ENCODE measurements at places on chromosomes 1 and 21.

DNA sequence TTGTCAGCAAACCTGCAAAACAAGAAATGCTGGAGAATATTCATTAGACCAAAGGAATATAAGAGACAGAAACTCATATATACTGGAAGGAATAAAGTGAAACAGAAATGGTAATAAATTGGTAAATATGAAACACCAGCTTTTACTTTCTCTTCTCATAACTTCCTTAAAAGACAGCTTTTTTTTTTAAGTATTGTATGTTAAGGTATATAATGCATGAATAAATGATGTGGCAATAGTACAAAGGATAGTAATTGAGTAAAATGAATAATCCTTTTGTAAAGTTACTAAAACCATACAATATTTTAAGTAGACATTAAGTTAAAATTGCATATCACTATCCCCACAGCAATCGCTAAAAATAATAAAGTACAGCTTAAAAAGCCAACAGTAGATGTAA is 64.8 kb downstream of the TRIM33 start:
- DNase-seq, result no peak

- no peak for DNase-seq
Measured at GRCh38 chr1:62295921-62296491, 23.2 kb downstream of the KANK4 start.

DNA sequence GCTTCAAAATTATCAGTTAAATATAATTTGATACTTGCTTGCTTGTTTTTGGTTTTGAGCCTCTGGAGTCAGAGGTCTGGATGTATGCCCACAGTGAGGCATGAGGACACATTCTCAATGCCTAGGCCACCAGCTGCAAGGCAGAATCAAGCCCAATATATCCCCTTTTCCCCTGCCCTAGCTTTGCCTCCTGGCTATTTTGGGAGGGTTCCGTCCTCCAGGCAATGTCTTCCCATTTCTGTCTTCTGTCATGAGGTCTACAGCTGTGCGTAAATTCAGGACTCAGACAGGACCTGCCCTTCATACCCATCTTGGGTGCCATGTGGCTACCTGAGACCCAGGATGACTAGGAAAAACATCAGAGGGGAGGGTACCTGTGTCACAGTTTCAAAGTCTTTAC is 19.2 kb downstream of the NRDC start:
- DNase-seq, result no peak

DNA sequence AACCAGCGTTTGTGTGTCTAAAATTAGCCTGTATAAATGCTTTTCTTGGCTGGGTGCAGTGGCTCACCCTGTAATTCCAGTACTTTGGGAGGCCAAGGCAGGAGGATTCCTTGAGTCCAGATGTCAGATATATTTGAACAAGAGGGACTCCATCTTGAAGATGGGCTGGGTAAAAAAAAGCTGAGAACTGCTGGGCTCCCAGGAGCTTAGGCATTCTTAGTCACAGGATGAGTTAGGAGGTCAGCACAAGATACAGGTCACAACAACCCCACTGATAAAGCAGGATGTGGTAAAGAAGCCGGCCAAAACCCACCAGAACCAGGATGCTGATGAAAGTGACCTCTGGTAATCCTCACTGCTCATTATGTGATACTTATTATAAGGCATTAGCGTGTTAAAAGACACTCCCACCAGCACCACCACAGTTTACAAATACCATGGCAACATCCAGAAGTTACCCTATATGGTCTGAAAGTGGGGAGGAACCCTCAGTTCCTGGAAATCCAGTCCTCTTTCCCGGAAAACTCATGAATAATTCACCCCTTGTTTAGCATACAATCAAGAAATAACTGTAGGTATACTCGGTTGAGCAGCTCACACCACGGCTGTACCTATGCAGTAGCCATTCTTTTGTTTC is 36.2 kb upstream of the ZNF496 start:
- DNase-seq, result no peak

GRCh38 chr1:13812456-13813397 is 112.7 kb downstream of the PRDM2 start:
- no peak for DNase-seq

DNA sequence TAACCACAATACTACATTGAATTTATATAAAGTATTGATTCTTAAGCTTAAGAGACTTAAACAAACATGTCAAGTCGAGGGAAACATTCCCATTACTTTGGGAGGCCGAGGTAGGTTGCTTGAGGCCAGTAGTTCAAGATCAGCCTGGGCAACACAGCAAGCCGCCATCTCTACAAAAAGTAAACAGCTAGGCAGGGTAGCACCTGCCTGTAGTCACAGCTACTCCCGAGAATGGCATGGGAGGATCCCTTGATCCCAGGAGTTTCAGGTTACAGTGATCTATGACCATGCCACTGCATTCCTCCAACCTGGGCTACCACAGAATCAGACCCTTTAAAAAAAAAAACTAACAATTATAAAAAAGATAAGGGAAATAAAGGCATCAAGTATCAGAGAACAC is 50.4 kb downstream of the EIF4G3 start:
- no peak for DNase-seq

- DNase-seq, result no peak
Measured at GRCh38 chr1:61156576-61157467, 74.5 kb downstream of the NFIA start.

GRCh38 chr1:25768999-25769398 is 31.0 kb upstream of the SELENON start:
- DNase-seq, result no peak

DNA sequence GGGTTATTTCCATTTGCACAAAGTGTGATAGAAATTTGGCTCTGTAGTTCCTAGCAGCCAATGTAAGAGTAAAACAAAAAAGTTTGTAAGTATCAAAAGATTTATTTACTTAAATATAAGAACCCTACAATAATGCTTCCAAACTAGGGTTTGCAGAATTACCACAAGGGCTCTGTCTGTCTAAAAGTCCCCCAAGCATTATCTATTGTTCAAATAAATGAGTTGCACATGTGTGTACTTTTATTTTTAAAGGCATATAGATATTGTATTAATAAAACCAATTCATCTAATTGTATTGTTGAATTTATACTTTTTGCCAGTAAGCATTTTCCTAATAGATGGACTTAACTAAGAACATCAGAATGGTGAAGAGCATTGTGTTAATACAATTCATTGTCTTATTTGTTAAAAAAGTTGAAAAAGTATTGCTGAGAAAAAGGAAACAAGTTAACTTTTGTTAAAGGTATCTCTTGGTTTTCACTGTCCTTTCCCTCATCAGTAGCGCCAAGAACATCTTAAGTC is 863 bp upstream of the PTPRC start:
- no peak for DNase-seq

DNA sequence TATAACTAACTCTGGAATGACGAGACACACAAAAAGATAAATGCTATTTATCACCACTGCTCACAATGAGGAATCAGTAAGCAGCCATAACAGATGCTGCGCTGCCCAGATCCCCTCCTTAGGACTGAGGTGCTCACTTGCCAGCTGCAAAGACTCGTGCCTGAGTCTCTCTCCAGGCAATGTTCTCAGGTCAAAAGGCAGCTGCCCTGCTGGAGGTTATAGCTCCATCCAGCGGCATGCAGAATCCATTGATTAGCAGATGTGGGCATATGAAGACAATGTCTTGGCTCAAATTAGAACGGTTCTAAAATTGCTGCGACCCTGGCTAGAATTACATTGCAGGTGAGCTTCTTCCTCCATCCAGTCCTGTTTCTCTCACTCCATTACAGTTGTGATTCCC is 328.2 kb upstream of the CHRM3 start:
- no peak for DNase-seq

GRCh38 chr1:47179017-47179987 is 10.5 kb downstream of the PDZK1IP1 start:
- DNase-seq, result peak; percentile 92

GRCh38 chr21:37862536-37862935 is 53.7 kb downstream of the KCNJ6 start:
- no peak for DNase-seq

GRCh38 chr1:207131163-207131562 is 27.1 kb downstream of the C4BPA start:
- no peak for DNase-seq

DNA sequence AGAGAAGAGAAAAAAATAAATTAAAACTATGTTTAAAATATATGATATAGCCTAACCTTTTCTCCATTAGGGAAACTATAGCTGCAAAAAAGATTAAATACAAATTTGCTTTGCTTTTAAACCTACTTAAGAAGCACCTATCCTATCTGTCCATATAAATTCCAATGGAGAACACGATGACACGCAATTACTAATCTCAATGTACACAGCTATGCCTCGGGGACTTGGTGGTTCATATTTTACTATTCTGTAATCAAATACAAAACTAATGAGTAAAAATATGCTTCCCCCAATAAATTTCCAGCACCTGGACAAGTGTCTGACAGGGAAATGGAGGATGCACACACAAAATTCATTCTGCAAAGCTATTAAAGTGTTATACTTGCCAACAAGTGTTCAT is 386.4 kb downstream of the LMO4 start:
- no peak for DNase-seq

DNA sequence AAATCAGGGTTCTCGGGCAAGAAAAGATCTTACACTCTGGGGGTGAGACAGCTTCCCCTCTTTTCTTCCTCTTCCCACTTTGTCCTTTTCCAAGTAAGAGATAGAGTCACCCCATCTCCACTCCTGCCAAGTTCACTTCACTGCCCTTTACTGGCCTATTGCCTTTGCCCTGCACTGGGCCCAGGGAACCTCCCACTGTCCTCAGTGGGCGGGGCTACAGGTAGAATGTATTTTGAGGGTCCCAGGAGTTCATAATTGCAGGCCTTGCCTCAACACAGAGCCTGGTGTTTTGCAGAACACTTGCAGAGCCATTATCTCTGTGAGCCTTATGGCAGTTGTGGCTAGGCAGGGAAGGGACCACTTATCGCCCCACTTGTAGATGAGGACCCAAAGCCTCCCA is 3.3 kb downstream of the AMPD2 start:
- DNase-seq, result no peak

GRCh38 chr1:43444836-43445235 is 8.9 kb downstream of the HYI start:
- DNase-seq, result peak; percentile 69

GRCh38 chr1:85280636-85281035 is 4.2 kb upstream of the BCL10 start:
- DNase-seq, result no peak

DNA sequence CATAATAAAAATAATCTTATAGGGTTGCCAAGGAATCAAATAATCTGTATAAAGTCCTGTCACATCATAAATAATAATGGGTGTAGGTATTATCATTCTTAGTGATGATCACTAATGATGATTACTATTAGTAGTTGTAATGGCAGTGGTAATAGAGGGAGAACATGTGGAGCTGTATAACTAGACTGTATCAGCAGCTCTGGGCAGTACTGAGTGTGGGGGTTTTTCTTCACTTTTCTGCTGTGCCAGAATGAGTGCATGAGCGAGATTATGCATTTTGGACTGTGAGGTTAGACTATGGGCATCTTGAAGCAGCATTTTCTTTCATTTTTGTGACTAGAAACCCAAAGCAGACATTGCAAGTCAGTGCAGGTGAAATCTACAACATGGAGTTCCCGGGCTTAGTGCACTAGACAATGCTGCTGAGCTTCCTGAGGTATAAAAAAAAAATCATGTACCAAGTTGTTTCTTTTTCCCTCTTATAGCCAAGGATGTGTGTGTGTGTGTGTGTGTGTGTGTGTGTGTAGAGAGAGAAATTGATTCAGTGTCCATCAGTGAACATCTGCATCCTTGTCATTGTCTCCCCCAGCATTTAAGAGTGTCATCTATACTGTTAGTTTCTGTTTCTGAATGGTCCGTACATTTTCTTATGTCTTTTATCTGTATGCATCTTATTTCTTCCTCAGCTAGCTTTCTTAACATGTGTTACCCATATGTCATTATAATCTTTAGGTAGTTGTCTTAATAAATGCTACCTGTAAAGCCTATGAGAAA is 86.6 kb downstream of the GIPC2 start:
- DNase-seq, result no peak

DNA sequence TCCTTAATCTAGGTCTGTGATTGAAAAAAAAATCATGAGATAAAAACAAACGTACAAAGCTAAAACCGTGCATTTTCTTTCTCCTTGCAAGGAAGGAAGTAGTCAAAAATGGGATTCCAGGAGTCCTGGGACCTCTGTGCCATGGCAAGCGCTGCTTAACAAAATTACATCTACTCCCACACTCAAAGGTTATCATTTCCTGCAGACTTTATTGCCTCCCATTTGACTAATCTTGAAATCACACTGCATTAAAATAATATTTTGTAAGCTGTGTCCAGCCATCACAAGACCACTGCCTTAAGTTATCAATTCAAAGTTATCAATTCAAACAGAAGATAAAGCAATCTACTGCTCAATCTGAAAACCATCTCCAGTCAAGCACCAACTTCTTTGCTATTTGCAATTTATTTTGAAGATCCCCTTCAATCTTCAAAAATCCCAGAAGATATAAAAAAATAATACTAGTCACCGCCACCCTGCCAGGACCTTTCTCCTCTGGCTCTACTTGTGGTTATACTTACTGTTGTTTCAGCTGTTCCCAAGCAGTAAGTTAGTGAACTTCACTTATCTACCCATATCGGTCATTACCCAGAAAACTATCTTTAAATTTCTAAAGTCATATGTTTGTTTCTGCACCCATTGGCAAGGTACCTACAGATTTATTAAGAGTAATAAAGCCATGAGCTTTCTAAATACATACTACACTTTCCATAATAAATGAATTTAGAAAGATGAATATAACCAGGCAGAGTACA is 38.1 kb upstream of the RAP1GAP start:
- no peak for DNase-seq

DNA sequence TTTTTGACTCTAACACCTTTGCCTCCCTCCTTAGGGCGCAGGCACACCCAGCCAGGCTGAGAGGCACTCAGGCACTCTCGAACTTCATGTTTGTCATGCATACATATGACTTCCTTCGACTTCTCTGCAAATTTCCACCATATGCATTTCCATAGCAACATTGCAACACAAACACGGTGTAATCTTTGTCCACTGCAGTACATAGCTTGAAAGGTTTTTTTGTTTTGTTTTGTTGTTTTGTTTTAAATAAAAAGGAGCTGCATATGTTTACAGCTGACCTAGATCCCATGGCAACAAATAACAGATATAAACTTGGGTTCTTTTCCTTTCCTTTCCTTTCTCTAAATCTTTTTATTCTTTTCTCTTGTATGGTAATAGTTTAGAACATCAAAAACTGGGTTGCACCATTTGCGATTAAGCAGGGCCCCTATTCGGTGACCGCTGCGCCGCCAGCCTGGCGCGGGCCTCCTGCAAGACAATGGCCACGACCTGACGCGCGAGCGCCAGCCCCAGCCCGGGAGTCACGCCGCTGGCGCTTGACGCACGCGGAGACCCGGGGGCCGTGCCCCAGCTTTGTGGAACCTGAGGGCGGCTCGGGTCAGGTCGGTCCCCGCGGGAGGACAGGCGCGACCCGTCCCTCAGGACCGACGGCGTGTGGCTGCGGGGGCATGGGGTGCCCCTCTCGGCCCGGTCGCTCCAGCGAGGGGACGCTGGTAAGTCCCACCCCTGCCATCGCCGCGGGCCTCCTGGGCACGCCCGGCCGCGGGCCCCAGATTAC is 35.2 kb downstream of the CCN1 start:
- no peak for DNase-seq

DNA sequence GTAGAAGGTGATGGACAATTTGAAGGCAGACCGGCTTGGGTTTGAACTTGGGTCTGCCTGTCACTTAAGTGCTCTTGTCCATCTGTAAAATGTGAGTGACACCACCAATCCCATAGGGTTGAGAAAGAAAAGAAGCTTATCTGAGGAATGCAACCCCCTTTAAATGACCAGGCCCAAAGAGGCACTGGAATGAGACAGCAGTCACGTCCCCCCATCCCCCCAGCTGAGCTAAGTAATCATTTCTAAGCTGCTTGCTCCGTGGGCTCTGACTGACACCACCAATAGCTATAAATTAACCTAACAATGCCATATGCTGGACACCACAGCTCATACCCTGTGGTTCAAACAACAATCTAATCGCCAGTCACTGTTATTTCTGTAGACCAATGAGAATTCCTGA is 15.1 kb downstream of the LCA5L start:
- no peak for DNase-seq
